ENCODE measurements at places on chromosomes 11 and 22.

- DNase-seq: no peak
Measured at GRCh38 chr22:35838855-35839576, 121.3 kb downstream of the APOL5 start.

GRCh38 chr11:112321501-112322172, 61.0 kb upstream of the PLET1 start:
- peak; percentile 41 for DNase-seq

DNA sequence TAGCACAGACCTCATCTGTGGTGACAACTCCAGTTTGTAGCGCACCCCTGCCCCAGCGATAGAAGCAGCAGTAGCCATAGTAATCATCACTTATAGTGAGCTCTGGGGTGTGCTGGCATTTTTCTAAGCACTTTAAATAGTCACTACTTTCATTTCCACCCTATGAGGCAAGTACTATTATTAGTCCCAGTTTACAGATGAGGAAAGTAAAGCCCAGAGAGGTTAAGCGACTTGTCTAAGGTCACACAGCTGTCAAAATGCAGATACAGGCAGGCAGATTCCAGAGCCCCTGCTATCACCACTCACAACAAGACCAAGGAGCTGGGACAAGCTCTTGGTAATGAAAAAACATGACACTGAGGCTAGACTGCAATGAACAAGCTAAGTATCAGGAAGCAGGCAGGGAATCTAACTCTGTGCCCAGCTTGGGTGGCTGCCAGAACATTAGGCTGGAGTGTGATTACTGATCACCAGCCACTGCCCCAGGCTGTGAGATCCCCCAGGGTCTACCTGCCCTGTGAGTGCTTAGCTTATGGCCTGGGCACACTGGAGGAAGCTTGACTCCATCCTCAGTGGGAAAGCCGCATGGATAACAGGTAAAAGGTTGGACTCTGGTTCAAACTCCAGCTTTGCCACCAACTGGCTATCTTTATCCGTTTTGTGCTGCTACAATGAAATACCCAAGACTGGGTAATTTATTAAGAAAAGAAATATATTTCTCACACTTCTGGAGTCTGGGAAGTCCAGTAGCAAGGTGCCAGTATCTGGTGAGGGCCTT, 561.1 kb downstream of the MN1 start:
- DNase-seq: no peak

DNA sequence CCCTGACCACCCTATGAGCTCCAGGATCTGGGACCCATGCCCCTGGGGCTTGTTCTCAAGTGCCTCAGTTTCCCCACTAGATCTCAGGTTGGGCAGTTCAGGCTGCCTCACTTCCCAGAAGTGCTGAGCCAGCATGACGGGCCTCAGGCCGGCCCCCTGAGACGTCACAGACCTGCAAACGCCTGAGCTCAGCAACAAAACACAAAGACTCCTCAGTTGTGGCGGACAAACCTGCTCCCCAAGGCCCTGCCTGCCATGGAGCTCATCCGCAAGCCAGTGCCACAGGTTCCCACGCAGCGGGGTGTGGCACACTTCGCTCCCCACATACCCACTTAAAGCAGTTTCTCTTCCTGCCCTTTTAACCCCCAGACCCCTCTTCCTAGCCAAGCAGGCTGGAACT, 45.2 kb downstream of the NECTIN1 start:
- no peak for DNase-seq

GRCh38 chr11:43879789-43880639, 617 bp upstream of the ALKBH3 start:
- no peak for DNase-seq

GRCh38 chr11:77039491-77040400, 5.5 kb downstream of the B3GNT6 start:
- DNase-seq: peak; percentile 61

Data from D341Med (cell line).